ENCODE measurements at places on chromosomes 13 and 19.
A peak's percentile ranks its signal among the peaks of the same experiment; 100 is the strongest.

GRCh38 chr13:113794764-113795173 is 35.7 kb downstream of the TMEM255B start:
- DNase-seq = no peak

DNA sequence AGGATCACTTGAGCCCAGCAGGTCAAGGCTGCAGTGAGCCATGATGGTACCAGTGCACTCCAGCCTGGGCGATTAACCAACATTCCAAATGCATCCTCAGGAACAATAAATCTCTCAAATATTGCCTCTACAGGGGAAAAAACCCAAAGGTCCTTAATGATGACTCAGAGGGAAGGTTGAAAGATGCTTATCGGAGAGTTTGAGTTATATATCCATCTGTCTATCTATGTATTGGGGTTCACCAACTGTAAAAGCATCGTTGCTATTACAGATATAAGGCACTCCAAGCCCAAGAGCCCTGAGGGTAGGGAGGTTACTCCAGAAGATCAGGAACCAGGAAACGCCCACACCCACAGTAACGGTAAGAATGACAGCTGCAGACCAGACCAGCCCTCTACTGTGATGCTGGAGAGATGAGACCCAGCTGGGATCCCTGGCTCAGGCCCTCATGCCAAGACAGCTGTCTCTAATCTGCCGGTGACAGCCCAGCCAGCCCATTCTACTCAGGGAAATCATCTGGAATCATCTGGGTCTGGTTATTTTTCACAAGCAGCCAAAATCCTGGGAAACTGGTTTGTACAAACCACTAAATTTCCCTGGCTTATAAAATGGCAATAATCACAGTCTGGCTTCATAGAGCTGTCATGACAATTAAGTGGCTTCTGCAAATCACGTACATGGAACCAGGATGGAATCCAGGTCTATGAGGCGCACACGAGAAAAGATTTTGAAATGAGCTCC is 23.8 kb downstream of the TEX101 start:
- DNase-seq = no peak

GRCh38 chr13:98461486-98462240 is 115.2 kb downstream of the STK24 start:
- DNase-seq = peak; percentile 40

DNA sequence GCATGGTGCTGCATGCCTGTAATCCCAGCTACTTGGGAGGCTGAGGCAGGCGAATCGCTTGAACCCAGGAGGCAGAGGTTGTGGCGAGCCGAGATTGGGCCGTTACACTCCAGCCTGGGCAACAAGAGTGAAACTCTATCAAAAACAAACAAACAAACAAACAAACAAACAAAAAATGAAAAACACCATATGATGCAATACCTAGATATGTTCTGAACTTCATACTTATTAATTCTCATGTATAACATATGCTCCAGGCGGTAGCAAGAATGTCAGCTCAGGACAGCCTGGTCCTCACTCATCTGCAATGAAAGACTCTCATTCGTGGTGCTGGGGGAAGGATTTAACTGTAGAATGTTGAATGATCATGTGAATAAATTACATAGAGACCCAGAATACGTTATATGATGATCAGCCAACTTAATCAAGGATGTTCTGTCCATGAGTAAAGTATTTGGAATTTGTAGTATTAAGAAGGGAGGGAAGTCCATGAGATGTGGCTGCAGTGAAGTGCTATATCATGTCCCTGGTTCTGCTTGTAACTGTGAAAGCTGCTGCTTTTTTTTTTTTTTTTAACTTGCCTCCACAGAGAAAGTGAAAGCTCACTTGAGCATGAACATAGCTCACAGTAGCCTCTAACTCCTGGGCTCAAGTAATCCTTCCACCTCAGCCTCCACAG is 206.8 kb downstream of the UQCRFS1 start:
- DNase-seq = no peak

DNA sequence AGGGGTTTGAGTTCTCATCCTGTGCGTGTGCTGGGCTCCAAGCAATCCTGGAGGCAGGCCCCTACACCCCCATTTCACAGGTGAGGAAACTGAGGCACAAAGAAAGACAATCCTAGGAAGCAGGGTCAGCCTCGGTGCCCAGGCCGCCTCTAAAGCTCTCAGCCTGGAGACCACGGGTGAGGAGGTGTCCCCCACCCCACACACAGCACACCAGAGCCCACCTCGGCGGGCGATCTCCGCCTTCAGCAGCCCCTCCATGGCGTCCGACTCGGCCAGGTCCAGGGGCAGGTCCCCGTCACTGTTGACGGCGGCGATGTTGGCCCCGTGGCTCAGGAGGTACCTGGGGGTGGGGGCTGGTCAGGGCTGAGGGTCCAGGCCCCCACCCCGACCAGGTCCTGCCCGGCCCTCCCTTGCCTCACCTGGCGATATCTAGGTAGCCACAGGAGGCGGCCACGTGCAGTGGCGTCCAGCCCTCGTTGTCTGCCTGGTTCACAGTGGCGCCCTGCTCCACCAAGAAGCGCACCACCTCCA is 5.1 kb downstream of the PPP1R12C start:
- no peak for DNase-seq

GRCh38 chr19:50723069-50723468 is at the start of gene CLEC11A:
TSS of gene CLEC11A (plus strand) at chr19:50723364. CDS start at chr19:50723526, 162 bp downstream.
- no peak for DNase-seq

GRCh38 chr19:50537306-50537685 is 23.6 kb upstream of the ASPDH start:
- DNase-seq = no peak

Data from NCI-H524 treated with DMSO at 0.1 percent for 48 hours (cell line).